Sigmoid colon (tissue), 7 donors: ENCODE measurements at places on chromosomes 4 and X. TPM values are rescaled to one million over a fixed set of nuclear protein-coding genes. Genes with fewer than 3 reads are reported as not detected.

Gene NHS
- total RNA-seq: 9.6 TPM

Gene TLR7
- total RNA-seq: 0.54 TPM

Gene TIGD2
- total RNA-seq: 2.6 TPM

Gene NSDHL
- 6.1 TPM for total RNA-seq

Gene SLC10A6
- 1.1 TPM for total RNA-seq

Gene EDNRA
- 10.5 TPM for total RNA-seq

- no peak for DNase-seq
Measured at GRCh38 chrX:115372152-115372551, 82.6 kb downstream of the LUZP4 start.

GRCh38 chr4:107129076-107129475 lies 93.0 kb upstream of the DKK2 start:
- no peak for DNase-seq

DNA sequence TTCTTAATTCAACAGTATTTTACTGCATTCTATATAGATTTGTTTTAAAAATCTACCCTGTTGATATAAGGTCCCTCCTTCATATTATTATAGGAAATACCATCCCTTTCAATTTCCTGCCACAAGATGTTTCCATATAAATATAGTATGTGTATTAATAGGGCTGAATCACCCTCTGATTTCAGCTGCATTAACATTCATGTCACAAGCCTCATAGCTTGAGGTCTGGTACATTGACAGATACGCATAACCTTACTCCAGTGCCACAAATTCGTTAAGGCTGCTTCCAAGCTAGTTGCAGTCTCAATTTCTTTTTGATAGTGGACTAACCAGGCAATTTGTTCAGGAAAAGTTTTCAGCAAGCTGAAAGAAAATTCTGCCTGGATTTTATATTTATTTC lies 128.4 kb downstream of the KLHL34 start:
- DNase-seq: no peak

- DNase-seq: no peak
Measured at GRCh38 chr4:168928346-168928745, 81.7 kb downstream of the CBR4 start.

DNA sequence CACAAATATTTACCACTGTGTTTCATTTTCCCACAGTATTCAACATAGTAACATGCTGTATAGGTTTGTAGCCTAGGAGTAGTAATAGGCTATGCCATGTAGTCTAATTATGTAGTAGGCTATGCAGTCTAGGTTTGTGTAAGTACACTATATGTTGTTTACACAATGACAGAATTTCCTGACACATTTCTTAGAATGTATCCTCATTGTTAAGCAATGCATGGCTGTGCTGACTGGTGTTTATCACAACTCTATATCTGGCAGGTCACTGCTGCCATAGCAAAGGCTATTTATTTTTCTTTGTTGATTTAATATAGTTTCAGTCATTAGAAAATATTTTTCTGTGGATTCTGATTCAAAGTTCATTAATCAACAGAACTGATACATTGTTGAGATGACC lies 108.3 kb upstream of the TEX13A start:
- no peak for DNase-seq

DNA sequence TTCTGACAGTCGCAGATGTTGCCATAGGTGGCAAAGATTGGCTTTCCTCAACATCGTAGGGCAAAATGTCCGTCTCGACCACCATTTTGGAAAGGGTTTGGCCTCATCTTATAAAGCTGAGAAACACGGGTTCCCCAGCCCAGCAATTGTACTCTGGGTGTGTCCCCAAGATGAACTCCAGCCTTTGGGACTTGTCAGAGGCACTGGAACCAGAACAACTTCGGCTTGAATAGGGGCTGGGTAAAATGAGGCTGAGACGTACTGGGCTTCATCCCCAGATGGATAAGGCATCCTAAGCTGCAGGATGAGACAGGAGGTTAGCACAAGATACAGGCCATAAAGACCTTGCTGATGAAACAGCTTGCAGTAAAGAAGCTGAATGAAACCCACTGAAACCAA lies 151.9 kb downstream of the CRLF2 start:
- DNase-seq: no peak

DNA sequence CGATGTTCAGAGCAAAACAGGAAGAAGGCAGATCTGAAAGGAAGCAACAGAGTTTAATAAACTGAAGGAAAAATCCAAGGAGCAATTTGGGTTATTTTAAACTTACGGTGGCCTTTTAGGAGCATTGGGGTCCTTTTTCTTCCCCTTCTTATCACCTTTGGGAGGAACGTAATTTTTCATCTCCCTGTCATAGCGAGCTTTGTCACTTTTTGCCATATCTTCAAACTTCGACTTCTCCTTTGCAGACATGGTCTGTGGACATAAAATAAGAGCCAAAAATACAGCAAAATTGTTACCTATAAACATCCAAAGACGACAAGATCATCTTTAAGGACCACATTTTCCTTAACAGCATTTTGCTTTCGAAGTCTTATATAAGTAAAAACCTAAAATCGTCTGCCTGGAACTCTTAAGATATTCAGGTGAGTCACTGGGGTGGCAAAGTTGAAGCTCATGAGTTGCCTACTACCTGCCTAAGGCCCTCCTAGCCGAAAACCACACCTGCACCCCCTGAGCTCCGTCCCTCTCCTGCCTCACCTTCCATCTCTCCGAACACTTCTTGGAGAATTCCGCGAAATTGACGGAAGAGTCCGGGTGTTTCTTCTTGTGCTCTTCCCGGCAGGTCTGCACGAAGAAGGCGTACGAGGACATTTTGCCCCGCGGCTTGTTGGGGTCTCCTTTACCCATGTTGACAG lies 1.0 kb downstream of the HMGB2 start:
- no peak for DNase-seq

DNA sequence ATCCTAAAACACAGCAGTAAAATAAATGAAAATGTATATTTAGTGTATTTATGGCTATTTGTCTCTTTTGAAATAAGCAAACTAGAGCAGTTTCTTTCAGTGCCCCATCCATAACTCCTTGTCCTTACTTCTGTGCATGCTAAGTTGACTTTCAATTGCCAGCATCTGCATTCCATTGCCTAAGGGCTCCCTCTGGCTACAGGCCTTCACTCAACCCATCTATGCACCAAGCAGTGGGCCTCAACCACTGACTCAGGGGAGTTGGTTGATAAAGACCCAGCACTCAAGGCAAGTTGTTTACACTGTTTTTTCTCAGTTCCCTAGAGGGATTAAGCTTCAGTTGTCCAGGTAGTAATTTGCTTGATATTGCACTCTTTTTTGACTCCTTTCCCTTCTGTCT lies 265.7 kb downstream of the IQCM start:
- no peak for DNase-seq

- DNase-seq: no peak
Measured at GRCh38 chr4:184232202-184232601, 14.5 kb upstream of the ENPP6 start.

DNA sequence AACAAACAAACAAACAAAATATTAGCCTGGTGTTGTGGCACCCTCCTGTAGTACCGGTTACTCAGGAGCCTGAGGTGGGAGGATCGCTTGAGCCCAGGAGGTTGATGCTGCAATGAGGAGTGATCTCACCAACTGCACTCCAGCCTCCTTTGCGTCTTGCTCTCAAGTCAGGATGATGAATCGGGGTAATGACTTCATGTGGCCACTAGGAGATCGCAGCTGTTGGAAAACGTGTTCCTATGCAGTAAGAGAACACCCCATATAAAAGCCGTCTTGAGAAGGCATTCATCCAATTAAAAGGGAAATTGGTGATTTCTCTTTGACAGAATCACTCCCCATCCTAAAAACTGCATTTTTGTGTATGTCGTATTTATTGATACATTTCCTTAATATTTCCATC lies 6.9 kb downstream of the CCNB3 start:
- DNase-seq: no peak

GRCh38 chrX:46587158-46587557 lies 13.6 kb downstream of the CHST7 start:
- no peak for DNase-seq

DNA sequence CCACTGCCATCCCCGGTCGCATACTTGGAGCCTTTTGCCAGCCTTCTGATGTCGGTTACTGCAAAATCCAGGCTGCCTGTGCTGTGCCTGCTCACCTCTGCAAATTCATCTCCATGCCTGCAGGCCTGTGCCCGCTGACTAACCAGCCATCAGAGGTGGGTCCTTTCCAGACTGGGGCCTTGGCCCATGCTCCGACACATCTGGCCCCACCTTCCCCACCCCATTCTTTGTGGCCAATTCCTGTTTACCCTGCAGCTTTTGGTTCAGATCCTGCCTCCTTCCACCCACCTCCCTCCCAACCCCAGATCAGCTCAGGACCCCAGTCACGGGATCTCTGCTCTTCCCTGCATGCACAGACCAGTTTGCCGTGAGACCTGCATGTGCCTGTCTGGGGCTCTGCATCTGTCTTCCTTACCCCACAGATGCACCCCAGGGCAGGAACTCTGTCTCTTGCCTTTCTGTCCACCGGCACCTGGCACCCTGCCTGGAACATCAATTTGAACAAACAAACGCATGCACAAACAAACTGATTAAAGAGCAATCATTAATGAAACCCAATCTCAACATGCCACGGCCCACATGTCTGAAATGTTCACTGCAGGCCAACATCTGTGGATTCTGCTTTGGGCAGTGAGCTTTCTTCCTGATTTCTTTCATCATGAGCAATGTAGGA lies 112.8 kb upstream of the PSAPL1 start:
- no peak for DNase-seq

DNA sequence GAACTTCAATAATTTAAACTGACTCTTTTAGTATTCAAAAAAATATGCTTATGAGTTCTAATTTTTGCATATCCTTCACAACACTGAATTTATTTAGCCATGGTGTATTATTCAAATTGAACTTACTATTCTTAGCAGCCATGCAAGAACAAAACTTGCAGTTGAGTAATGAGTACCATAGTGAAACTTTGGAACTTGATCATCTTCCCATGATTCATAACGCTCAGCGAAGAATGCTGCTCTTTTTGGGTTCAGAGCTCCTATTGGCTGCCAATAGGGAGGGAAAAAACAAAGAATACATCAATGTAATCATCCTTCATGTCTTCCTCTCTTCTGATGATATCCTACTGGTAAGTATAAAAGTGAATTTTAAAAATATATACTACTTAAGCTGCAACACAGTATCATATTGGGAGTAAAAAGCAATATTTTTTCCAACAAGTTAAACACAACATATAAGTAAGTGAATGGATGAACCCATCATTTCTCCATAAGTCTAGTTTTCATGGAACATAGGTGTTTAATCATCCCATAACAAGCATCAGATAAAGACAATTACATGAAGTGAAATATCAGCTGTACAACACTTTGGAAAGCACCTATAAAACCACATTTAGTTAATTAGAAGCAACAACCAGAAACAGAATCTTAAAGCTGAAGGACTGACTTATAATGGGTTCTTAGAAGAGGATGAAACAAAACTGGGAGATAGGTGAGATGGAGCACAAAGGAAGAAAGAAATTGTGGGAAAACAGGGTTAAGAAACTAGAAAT lies 145.2 kb upstream of the MAB21L2 start:
- DNase-seq: no peak
